ENCODE measurements at places on chromosomes 4 and X.

GRCh38 chr4:120765260-120765680 lies 157.3 kb downstream of the PRDM5 start:
- no peak for DNase-seq

- no peak for DNase-seq
These were observed 821 bp upstream of the TMEM128 start for GRCh38 chr4:4248885-4249203.

DNA sequence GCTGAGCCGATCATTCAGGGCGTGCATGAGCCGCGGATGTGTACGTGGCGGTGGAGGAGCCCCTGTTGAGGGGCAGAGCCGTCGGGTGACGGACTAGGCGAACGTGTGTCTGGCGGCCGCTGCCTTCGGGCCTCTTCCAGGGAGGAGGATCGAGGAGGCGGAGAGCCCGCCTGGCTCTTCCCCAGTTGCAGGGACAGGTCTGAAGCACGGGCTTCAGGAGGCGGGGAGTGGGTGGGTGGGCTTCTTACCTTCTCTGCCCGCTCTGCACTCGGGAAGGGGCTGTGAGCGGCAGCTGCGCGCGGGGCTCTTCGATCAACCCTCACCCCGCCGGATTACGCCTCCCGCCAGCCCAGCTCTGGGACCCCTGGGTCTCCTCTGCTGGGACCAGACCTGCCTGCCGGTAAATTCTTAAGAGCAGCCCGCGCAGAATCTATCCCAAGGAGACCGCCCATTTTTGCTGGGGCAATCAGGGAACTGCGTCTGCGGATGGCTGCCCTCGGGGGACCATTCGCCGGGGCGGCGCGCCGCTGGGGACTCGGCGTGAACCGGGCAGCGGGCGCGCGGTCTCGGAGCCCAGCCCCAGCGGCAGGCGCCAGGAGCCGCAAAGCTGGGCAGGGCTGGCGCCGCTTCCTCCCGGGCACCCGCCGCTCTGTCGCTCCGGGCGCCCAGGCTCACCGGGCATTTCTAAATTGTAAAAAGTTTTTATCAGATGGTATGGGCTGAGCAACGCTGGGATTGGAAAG lies 4.9 kb downstream of the PLAC8 start:
- no peak for DNase-seq

- no peak for DNase-seq
These were observed 710.7 kb upstream of the SLIT2 start for GRCh38 chr4:19540859-19541540.

- DNase-seq = no peak
These were observed 24.4 kb downstream of the TNIP3 start for GRCh38 chr4:121139533-121140222.

- DNase-seq = no peak
These were observed 316.8 kb upstream of the ZCCHC13 start for GRCh38 chrX:73987166-73987565.

DNA sequence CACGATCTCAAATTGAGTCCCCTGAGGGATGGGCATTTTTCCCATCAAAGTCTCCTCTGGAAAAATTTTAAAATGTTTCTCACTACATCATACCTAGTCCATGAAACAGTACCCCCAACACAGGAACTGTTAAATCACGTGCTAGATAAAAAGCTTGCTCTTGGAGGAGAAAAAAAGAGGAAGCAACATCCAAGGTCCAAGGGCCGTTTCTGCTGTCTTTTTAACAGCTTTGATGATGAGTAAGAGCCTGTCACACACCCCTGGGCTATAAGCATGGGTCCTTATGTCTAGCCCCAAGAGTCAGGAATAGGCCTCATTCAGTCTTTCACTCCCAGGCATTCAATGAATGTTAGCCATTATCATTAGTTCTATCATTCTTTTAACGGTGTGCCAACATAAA lies 128.9 kb downstream of the SH3KBP1 start:
- no peak for DNase-seq

DNA sequence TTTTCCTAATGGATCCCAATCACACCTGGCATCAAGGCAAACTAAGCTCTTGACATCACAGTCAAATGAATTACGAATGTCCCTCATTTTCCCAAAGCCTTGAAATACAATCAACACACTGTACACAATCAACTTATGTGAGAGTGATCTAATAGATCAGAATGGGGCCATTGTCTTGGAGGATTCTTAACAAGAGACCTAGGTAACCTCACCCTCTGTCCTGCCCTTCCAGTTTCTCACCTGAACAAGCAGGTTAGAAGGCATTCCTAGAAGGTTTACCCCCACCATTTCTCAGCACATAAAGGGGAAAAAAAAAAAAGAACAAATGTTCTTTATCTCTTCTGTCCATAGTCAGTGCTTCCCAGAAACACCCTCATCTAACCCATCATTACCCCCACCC lies 6.3 kb downstream of the SLC39A8 start:
- DNase-seq = no peak

- no peak for DNase-seq
These were observed 14.9 kb upstream of the IL3RA start for GRCh38 chrX:1321674-1322073.

DNA sequence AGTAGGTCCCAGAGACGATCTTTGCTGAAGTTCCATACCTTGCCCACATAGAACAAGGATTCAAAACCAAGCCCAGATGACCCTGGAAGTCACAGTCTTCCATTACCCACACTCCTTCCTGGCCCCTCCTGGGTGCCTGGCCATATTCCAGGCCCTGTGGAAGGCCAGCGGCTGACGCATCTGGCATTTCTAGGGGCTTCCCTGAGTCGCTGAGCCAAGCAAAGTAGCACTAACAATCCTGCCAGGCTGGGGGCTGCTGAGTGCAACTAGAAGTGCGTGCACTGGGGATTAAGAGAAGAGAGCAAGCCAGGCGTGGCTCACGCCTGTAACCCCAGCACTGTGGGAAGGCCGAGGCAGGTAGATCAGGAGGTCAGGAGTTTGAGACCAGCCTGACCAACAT lies 175.2 kb upstream of the CPEB2 start:
- DNase-seq = no peak

DNA sequence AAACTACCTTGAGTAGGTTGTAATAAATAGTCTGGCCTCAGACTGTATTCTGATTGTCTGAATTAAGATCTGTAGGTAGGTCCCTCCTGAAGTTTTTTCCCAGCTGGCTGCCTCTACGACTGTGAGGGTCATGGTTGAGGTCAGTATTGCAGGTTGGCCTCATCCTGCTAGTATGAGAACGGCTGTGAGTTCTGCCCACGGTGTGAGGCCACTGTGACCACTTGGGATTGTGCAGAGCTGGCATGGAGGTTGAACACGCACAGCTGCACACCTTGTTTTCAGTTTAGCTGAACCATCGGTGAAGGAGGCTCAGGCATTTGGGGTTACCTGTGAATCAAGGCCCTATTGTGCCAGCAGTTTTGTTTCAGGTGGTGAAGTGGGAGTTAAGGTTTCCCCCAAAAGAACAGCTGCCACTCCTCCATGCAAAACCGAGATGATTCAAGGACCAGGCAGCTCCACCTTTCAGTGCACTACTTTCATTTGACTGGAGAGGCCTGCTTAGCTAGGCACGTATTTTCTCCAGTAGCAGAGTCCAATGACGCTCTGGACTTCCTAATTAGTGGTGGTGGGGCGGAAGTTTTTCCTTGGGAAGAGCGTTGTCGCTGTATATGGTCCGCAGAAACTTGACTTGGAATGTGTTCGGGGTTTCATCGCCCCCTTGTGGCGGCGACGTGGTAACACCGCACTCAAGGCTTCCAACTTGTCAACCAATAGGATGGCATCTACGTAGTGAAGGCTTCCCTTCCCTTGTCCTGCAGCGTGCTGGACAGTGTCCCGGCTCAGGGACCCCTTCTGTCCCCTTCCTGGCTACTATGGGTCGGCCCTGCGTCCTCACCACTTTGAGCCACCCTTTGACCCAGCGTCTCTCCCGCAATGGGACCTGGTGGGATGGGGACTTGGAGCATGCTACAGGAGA lies 13.8 kb downstream of the CMC4 start:
- DNase-seq = peak; percentile 63

DNA sequence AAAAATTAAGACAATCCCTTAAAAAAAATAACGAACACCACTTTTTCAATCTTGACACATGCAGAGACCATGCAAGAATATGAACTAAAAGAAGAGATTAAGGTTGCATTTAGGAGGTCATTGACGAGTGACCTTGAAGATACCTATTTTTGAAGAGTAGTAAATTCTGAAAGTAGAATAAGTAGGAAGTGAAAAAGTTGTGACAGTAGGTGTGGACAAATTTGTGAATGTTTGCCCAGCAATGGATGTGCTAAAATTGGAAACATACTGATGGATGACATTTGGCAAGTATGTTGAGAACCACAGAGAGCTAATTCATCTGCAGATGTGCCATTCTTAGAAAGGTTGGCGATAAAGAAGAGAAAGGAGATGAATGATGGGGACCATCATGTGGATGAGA lies 213.7 kb upstream of the VCX3A start:
- DNase-seq = no peak

DNA sequence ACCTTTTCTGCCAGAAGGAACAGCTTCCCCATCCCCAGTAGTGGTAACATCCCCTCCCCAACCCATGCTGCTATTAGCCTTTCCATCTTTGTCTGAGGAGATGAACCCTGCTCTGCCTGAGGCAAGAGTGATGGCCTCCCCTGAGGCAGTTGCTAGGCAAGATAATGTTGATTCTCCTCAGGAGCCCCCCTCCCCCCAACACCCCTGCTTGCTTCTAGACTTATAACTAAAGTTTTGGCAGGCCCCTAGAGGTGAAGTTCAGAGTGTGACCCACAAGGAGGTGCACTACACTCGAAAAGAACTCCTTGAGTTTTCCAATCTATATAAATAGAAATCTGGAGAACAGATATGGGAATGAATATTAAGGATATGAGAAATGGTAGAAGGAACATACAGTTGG lies 962.5 kb downstream of the ADGRL3 start:
- DNase-seq = no peak

- DNase-seq = no peak
These were observed 1.7 kb downstream of the ATP8A1 start for GRCh38 chr4:42655269-42655637.

- DNase-seq = no peak
These were observed 74.6 kb downstream of the ACOX3 start for GRCh38 chr4:8365951-8366350.

- no peak for DNase-seq
These were observed 12.2 kb upstream of the TRPC5 start for GRCh38 chrX:112094729-112095128.

GRCh38 chr4:178063568-178063967 lies 621.3 kb upstream of the AGA start:
- no peak for DNase-seq

DNA sequence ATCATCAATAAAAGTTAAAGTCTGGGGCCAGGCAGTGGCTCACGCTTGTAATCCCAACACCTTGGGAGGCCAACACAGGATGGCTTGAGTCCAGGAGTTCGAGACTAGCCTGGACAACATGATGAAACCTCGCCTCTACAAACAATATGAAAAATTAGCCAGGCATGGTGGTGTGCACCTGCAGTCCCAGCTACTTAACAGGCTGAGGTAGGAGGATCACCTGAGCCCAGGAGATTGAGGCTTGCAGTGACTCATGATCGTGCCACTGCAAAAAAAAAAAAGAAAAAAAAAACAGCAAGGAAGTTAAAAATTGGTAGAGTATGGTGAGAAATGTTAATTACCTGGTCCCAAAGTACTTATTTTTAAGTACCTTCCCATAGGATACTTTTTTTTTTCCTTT lies 27.5 kb downstream of the FBXW7 start:
- no peak for DNase-seq

DNA sequence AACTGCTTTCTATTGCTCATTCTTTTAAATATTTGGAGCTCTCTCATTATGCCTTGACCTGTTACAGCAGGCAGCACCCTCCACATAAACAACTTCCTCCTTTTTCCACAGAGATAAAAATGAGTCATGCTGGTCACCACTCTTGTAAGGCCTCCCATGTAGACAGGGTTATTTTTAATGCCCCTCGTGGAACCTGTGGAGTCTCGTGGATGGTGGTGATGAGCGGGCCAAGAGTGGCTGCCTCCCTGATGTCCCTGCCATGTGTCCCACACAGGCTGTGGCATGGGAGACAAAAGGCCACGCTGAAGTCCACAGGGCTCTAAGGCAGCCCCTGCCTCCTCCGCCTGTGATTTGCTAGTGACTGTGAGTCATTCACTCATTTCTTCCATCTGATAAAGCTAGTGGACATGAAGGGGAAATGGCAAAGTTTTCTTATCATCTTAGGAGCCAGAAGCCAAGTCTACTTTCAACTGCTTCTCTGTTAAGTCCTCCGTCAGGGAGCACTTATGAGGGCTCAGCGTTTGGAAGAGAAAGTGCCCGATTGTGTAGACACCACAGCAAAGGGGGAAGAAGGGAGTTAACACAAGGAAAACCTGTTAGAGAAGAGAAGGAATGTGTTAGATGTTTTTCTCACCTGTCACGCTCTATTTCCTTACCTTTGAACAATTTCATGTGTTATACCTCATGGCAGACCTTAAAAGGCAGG lies 121.6 kb upstream of the FAT1 start:
- DNase-seq = no peak

- DNase-seq = no peak
These were observed 815 bp downstream of the FAM53A start for GRCh38 chr4:1683261-1683735.

DNA sequence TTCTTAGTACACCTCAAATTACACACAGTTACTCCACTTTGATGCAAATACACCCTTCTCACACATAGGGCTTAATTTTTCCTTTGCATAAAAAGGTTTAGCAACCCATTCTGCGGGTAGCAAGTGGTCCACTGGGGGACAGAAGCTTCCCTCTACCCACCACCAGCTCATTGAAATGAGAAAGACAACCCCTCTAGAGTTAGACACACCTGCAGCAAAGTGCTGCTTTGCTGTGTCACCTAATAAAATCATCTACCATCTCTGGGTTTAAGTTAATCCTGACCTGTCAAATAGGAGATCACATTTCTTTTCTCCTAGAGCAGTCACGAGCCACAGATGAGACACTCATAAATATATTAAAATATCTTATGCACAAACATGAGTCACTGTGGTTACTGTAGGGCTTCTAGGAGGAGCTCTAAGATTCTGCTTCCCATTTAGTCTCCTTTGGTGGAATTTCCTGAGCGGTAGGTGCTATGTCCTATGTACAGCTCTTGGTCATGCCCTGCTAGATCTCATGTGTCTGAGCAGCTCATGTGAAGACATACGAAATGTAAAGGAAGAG lies 11.9 kb downstream of the BMX start:
- no peak for DNase-seq

DNA sequence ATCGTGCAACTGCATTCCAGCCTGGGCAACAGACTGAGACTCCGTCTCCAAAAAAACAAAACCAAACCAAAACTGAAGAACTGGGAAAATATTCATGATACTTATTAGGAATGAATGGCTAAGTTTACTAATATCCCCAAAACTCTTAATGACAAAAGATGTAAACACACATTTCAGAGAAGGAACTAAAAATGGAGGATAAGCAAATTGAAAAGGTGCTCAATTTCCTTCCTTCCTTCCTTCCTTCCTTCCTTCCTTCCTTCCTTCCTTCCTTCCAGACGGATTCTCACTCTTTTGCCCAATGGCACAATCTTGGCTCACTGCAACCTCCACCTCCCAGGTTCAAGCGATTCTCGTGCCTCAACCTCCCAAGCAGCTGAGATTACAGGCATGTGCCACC lies 44.4 kb upstream of the CDKN2AIP start:
- no peak for DNase-seq

GRCh38 chr4:100162027-100162685 lies 28.1 kb downstream of the DDIT4L start:
- no peak for DNase-seq

- no peak for DNase-seq
These were observed 2.8 kb upstream of the PCDH7 start for GRCh38 chr4:30717208-30718020.

All from NCI-H187 (cell line).